ENCODE measurements at places on chromosomes 13 and 19.

DNA sequence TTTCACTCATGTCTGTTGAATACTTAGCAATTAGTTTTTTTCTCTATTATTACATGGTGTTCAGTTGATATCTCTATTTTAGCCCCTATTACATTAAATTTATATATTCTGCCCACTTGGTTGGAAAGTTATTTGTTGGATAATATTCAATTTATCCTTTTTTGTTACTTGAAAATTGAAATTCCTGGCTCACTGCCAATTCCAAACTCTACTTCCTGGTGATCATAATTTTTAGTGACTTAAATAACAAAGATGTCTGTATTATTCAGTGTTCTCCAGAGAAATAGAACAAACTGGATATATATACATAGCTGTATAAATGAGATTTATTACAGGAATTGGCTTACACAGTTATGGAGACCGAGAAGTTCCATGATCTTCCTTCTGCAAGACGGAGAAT lies 93.6 kb downstream of the GPC5 start:
- no peak for DNase-seq

- DNase-seq, result no peak
These were observed 2353.0 kb downstream of the PCDH9 start for GRCh38 chr13:64877176-64877575.

DNA sequence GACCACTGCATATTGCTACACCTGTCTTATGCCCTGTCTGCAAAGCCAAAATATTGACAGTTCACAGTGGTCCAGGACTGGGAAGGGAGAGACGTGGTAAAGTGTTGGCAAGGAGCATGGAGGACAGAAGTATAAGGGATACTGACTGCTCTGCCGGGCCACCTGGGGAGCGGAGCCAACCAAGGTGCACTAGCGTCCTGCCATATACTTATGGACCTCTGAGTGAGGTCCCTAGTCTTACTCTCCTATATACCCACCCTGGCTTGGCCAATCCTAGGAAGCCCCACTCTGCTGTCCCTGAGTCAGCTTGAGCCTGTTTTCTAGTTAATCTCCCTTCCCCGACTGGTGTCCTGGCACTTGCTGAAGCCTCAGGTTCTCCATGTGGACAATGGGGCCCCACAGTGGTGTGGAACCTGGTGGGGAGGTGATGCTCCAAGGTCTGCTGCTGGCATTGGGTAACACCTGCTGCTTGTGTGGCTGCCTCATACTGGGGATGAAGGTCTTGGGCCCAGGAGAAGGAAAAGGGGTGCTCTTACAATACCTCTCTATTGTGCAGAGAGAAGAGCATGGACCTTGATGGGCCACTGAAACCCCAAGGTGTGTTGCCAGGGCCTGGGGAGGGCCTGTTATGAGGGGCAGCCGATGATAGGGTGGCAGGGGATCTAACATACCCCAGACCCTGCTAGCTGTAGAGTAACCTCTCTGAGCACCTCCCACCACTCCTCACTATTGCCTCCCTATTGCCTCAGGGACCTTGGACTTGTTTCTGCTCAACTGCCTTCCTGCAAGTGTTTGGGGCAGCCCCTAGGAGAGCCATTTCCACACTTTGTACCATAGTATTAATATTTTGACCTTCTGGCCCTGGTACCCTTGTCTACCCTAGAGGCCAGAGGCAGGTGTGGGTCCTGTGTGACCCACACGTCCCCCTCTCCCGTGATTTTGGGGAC lies 6.7 kb upstream of the TRIM28 start:
- DNase-seq, result no peak

- DNase-seq, result no peak
These were observed at the start of gene KCTD4 for GRCh38 chr13:45200701-45201232. Gene KCTD4 (minus strand): TSS chr13:45201045. CDS start chr13:45194567, 6,478 bp downstream.

DNA sequence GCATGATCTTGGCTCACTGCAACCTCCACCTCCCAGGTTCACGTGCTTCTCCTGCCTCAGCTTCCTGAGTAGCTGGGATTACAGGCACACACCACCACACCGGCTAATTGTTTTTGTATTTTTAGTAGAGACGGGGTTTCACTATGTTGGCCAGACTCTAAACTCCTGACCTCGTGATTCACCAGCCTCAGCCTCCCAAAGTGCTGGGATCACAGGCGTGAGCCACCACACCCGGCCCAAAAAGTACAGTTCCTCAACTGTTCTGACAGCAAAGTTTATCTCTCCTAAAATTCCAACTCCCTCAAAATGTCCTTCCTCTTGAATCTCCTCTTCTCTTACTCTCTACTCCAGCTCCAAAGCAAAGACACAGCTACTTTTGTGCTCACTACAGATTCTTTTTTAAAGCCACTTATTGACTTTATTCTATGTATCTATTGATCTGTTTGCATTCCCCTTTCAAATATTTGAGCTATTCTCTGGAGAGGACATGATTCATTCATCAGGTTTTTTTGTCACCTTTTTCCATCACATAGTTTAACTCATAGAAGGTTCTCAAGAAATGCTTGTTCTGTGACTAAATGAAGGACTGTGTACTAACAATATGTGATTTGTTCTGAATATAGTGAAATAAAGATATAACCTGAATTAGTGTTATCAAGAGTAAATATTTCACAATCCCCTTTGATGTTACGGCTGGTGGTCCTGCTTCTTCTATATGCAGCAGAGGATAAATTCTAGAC lies 142.2 kb downstream of the TBC1D4 start:
- DNase-seq, result no peak

GRCh38 chr13:100522618-100523309 lies 65.8 kb downstream of the GGACT start:
- DNase-seq, result no peak

DNA sequence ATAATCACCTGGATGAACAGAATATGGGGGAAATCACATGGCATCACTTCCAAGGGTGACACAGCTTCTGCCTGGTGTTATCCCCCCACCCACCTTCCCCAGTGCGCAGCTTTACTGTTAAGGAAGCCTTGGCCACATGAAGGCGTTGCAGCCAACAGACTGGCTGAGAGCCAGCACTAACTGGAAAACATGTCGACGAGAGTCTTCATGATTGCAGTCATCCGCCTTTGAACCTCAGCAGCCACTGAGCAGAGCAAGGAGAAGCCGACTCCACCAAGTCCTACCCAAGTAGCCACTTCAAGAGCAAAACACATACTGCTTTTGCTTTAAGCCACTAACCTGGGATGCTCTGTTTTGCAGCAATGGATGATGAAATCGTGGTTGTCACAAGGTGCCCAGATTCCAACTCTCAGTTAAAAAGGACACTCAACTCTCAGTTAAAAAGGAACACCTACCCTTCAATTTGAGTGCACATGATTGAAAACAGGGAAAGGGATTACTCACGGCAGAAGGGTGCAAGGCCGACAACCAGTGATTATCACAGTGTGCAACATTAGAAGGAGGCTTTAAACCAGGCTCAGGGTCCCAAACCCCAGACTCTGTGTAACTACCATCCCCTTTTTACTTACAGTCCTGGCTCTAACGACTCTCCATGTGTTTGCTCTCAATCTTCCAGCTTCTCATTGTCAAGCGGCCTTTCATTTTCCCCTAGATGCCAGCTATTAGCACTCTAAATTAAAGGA lies 149.1 kb downstream of the KLF12 start:
- peak; percentile 21 for DNase-seq

DNA sequence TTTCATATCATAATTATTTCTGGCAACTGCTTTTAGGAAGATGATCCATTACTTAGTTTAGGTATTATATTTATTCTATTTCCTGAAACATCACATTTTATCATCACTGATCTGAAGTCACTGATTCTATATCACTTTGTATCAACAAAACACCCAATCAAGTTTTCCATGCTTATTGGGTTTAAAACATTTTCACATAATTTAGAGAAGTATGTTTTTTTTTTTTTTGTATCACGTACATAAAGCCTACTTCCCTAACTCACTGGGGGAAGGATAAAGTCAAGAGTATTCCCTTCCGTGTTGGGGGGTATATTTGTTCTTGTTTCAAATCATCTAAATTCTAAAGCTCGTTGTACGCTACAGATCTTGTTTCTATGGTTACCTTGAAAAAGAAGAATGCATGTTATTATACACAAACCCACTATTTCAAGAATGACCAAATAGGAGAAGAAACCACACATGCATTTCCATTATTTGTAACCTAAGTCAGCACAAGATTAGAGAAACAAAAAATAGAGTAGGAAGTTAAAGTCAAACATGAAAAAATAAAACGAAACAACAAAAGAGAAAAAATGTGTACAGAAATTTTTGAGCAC lies 637.2 kb upstream of the MIR17HG start:
- DNase-seq, result no peak

- DNase-seq, result no peak
These were observed 442 bp upstream of the FGF14 start for GRCh38 chr13:102402290-102402689.

DNA sequence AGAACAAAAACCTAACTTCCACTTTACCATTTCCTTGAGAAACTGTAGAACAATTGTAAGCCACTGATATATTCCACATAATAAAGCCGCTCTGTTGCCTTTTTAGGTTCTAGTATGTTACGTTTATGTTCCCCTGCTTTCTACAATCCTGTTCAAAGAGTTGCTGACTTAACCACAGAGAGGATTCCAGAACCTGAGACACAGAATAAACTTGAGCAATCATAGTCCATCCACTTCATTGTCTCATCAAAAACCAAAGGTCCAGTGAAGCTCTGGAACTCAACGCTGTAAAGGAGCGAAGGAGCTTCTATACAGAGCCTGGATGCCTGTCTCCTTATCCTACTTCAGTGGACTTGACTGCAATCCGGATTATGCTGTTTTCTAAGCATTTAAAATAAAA lies 4.6 kb downstream of the STARD13 start:
- DNase-seq, result no peak

DNA sequence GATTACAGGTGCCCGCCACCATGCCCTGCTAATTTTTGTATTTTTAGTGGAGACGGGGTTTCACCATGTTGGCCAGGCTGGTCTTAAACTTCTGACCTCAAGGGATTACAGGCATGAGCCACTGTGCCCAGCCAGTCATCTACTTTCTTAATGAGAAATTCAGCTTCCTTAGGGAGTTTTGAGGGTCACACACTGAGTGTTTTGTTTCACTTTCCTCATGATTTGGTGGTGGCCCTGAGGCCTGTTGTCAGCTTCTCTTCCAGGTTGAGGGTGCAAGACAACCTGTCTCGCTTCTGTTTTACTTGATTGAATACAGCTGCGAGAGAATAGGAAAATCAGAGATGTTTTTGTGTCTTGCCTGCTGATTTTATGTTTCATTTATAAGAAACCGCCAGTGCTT lies 9.9 kb downstream of the FRY start:
- no peak for DNase-seq

DNA sequence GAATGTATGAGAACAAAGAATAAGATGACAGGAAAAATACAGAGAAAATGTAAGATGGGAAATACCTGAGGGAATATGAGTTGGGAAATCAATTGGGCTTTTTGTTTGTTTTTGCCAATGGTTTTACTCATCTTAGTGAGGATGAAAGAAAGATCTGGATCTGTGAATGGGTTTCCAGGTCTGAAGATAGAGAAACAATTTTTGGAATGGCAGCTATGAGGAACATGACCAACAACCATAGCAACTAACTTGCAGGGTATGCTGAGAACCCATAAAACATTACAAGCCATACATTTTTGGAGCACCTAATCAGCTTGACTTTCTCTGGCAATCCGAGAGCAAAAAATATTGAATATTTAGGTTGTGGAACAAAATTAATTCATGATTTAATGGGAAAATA lies 290.0 kb downstream of the KCTD12 start:
- no peak for DNase-seq

- peak; percentile 37 for DNase-seq
These were observed at the start of gene KEAP1 for GRCh38 chr19:10503002-10503789. Gene KEAP1 (minus strand): TSS chr19:10503356. CDS start chr19:10500033, 3,323 bp downstream.

DNA sequence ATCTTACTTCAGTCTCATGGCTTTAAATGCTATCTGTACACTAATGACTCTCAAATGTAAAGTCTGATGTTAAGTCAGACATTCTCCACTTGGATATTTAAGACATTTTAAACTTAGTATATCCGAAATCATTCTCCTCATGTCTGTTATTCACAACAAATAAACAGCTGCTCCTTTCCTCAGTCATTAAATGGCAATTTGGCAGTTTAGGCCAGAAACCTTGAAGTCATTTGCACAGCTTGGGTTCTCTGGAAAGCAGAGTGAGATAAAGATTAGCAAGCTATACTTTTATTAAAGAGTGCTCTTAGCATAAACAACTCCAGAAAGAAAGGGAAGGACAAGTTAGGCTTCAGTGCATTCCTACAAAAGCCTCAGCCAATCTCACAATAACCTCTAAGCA lies 53.7 kb downstream of the DNAJC15 start:
- DNase-seq, result no peak

- DNase-seq, result no peak
These were observed 458.1 kb upstream of the ARGLU1 start for GRCh38 chr13:107025991-107026390.

DNA sequence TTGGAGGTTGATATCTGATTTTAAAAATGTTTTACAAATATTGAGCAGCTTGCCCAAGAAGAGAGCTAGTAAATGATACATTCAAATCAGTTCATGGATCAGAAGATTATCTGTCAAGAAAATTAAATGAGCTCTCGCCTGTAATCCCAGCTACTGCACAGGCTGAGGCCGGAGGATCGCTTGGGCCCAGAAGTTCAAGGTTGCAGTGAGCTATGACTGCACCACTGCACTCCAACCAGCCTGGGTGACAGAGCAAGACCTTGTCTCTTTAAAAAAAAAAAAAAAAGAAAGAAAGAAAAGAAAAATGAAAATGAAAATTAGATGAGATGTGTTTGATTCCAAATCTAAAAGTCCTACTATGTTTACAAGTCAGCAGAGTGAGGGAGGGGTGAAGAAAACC lies 2.4 kb downstream of the SPART start:
- no peak for DNase-seq

DNA sequence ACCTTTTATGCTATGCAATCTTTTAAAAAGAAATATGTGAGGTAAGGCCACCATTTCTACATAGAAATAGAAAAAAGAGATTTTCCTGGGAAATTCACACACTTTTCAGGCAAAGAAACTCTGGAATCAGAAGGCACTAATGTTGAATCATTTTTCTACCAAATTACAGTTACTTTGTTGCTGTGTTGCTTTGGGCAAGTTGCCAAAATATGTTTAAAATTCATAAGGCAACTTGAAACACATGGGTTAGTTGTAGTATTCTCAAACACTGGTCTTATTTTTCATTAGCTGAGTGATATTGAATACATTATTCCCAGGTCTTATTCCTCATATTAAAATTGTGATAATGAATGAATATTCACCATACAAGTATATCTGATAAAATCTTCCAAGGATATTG lies 195.0 kb upstream of the SLITRK1 start:
- DNase-seq, result no peak

GRCh38 chr19:54725321-54725720 lies 1.1 kb downstream of the KIR3DL3 start:
- DNase-seq, result no peak

GRCh38 chr19:18291019-18291524 lies 9.7 kb upstream of the JUND start:
- no peak for DNase-seq

DNA sequence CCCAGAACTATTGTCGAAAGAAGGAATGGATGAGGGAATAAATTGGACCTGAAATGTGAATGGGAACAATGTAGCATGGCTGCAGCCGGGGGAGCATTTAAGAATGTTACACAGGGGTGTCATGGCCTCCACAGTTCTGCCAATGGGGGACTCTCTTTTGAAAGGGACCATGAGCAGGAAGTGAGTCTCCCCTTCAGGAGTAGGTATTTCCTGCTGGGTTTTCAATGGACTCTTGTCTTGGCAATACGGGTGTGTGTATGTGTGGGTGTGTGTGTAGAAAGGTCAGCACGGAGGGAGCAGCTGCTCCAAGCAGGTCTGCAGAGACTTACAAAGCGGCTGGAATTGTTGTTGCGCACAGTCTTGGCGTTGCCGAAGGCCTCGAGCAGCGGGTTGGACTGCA lies 24.4 kb downstream of the MYO1F start:
- peak; percentile 19 for DNase-seq
